Fibroblast of the aortic adventitia (primary cell): ENCODE measurements at places on chromosomes 4 and X. TPM values are rescaled to one million over a fixed set of nuclear protein-coding genes. Genes with fewer than 3 reads are reported as not detected.
A peak's percentile ranks its signal among the peaks of the same experiment; 100 is the strongest.

RADX gene
- 7.5 and 18.8 TPM in 2 replicates for total RNA-seq

TDO2 gene
- total RNA-seq = 1.5 and 1.8 TPM in 2 replicates

CCDC160 gene
- total RNA-seq = not detected in 2 replicates

ERCC6L gene
- total RNA-seq = 9.9 TPM in 1 of 2 replicates, not detected in the other

QRFPR gene
- total RNA-seq = not detected in 2 replicates

TCEAL9 gene
- 225 and 327 TPM in 2 replicates for total RNA-seq

DDIT4L gene
- total RNA-seq = 10.8 and 17.7 TPM in 2 replicates

XPNPEP2 gene
- 3.6 and 5.7 TPM in 2 replicates for total RNA-seq

NDST4 gene
- not detected in 2 replicates for total RNA-seq

GAGE2A gene
- total RNA-seq = not detected in 2 replicates

DNA sequence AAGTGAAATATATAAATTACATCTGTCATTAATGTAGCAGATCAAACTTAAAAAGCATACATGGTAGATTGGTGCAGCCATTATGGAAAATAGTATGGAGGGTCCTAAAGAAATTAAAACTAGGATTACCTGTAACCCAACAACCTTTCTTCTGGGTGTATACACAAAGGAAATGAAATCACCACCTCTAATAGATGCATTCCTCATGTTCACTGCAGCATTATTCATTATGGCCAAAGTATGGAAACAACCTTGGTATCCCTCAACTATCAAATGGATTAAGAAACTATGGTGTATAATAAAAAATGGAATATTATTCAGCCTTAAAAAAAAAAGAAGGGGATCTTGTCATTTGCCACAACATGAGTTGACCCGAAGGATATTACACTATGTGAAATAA, 13.7 kb downstream of the WDFY3 start:
- no peak for DNase-seq

- DNase-seq = no peak
These were observed 88.9 kb downstream of the JAKMIP1 start for GRCh38 chr4:6111354-6111960.

GRCh38 chr4:38791010-38791409, 8.2 kb upstream of the TLR10 start:
- DNase-seq = no peak

DNA sequence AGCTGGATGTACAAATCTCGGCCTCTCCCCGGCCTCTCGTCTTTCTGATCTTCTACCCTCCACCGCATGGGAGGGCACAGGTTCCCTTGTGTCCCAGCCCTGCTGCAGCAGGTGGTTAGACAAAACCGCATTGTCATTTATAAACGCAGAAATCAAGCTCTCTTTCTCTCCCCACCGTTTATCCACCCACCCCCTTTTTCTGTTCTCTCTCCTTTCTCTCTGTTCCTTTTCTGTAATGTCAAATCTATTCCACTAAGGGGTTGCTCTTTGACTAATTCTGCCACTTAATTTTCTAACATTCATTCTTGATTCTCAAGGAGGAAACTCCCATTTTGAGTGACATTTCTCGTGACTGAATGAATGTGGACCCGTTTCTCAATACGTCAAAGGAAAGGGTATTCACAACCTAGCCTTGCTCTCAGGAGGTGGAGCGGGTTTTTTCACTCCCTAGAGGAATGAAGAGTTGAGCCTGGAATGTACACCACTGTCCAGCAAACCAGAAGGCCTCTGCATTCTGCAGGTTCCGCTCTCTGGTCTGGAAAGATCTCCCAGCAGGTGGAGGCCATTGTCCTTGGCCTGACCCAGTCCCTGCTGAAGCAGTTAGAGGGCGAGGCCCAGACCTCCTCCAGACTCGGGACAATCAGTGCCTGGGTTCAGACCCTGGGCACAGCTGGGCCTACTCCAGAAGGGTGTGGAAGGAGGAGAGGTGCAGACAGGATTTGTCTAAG, 70.9 kb upstream of the ENPP6 start:
- no peak for DNase-seq

- DNase-seq = peak; percentile 13
These were observed 886 bp upstream of the NDST3 start for GRCh38 chr4:118033148-118034052.

- DNase-seq = no peak
These were observed 26.9 kb downstream of the AFF1 start for GRCh38 chr4:86961605-86962295.

DNA sequence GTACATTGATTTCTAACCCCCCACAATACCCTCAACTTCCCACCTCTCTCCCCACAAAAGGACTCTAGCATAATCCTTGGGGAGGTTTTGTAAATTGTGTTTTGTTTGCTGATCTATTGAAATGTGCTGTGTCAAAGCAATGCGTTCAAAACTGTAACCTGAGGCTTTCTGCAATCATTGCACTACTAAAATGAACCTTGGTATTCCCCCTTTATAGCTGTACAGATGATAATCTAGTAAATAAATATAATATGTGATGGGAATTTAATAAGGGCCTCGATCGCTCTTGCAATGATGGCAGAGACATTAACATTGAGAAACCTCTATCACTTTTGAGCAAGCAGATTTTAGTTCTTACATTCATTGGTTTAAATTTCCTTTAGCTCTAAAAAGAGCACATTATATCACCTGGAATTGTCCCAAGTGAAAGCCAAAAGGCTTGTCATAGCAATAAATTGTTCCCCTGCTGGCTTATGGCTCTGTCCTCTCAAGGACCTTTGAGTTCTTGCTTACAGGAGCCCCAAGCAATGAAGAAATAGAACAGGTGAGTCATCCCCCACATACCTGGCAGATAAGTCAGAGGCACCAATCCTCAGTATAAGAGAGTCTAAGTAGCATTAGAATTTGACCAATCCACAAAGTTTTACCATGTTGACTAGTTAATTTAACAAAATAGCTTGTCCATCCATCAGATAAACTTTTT, 18.4 kb upstream of the ACE2 start:
- DNase-seq = peak; percentile 5

GRCh38 chrX:154446430-154446829, 2.5 kb downstream of the FAM50A start:
- no peak for DNase-seq

DNA sequence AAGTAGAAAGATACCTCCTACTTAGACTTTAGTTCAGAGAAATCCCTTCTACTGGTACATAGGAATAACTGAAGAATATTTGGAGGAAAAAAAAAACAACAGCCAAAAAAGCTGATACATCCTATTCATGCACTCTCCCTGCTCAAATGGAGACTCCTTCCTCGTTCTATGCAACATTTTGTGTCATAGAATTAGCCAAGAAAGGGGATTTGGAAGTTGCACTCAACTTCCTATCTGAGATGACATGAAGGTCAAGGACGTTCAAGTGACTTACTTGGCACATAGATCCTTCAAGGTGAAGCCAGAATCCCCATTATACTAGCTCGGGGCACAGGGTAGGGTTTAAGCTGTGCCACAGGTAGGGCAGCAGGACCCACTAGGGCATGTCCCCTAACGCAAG, 56.2 kb upstream of the S100G start:
- DNase-seq = no peak

DNA sequence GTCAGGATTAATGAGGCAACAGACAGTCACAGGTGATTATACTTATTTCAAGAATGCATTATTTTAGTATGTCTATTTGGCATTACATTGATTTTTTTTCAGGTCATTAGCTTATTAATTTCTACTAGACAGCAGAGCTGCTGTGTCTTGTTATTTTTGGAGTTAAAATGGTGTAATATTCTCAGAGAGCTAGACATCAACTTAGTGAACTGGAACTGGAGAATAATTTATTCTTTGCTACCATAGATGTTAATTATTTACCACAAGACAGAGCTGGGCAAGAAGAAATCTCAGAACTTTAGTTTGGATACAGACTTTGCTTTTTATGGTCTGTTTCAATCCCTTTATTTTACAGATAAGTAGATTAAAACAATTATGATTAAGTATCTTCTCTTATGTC, 10.2 kb upstream of the HPGD start:
- DNase-seq = no peak

DNA sequence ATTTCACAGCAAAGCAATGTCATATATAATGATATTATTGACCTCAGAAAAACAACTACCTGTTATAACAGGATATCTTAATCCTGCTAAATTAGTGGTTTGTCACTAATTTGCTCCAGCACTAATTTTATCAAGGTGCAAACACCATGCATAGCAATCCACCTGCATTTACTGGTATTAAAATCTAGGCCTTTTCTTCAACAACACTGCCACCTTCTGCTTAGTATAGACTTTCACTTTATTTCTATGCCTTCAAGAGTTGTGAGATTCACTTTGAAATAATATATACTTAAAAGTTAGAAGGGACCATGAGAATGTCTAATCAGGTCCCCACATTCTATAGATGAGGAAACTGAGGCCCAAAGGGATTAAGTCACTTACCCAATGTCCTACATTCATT, 82.1 kb upstream of the IQCM start:
- peak; percentile 50 for DNase-seq

DNA sequence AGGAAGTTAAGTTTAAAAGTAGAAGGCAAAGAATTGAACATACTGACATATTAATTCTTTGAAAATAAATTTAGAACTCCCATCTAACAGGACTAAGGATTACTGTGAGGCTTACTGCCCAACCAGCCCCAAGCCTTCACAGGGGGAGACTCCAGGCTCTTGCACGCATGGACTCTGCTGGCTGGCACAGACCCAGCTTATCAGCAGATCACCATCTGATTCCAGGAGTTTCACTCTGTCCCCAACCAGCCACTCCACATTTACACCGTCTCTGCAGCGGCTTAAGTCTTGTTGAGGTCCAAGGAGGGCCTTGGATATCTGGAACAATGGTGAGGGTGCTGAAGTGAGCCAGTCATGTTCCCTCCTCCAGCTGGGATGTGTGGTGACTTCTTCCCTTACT, 16.4 kb upstream of the OTUD4 start:
- DNase-seq = no peak

DNA sequence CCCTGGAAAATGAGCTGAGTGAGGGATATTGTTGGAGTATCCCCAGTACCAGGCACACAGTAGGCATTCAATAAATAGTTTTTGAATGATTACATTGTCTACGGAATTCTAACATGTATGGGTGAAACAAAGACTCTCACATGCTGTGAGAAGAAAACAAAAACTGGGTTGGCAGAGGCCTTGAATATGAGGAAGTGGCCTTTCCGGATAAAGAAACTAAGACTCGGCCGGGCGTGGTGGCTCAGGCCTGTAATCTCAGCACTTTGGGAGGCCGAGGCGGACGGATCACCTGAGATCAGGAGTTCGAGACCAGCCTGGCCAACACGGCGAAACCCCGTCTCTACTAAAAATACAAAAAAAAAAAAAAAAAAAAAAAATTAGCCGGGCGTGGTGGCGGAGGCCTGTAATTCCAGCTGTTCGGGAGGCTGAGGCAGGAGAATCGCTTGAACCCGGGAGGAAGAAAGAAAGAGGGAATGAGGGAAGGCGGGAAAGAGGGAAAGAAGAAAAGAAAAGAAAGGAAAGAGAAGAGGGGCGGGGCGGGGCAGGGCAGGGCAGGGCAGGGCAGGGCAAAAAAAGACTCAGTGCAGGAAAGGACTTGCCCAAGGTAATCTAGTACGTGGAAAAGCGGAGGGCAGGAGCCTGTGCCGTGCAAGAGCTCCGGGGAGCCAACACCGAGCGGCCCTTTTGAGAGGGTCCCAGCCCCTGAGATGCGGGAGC, 689 bp upstream of the TMA16 start:
- DNase-seq = no peak

- DNase-seq = no peak
These were observed 134.5 kb upstream of the MBNL3 start for GRCh38 chrX:132623300-132623699.

DNA sequence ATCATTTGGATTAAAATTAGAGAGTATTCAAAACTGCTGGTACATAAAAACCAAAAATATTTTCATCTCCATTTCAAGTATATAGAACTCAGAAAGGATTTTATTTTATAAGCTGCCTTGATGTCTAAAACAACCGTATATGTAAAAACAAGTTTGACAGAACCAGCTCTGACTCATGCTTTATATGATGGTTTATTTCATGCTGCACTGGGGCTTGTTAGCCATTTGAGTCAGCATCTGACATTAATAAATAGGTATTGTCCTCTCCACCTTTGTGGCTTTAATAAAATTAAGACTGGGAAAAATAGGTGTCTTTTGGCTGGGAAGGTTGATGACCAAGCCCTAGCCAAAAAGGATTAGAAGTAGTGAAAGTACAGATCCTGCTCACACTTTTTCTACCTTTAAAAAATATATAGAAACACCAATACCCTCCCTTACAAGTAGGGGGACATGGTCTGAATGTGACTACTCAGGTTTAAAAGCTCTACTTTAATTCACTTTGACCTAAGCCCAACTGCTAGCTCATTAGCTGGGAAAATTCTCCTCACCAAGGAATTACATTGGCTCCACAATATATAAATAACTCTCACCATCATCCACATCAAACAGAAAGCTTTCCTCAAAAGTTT, 228.1 kb downstream of the ADAMTS3 start:
- DNase-seq = peak; percentile 21

- DNase-seq = no peak
These were observed 339.8 kb upstream of the GATB start for GRCh38 chr4:152100379-152101201.

GRCh38 chr4:84877051-84877833, 89.2 kb downstream of the WDFY3 start:
- peak; percentile 63 for DNase-seq

DNA sequence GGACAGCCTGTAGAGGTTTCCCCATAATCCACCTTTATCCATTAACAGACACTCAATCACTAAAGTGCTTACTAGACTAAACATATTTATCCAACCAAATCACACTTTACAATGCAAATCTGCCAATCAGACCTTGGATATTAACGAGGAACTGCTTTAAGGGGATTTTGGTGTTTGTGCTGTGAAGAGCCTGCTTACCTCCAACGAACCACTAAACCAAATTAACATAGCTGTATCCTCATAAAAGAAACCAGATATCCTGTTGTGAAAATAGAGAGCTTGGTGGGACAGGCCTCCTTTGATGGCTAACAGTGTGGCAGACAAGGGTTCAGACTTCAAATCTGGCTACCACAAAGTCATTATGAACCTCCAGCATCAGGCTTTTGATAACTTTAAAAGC, 252.6 kb upstream of the HAND2 start:
- DNase-seq = no peak

DNA sequence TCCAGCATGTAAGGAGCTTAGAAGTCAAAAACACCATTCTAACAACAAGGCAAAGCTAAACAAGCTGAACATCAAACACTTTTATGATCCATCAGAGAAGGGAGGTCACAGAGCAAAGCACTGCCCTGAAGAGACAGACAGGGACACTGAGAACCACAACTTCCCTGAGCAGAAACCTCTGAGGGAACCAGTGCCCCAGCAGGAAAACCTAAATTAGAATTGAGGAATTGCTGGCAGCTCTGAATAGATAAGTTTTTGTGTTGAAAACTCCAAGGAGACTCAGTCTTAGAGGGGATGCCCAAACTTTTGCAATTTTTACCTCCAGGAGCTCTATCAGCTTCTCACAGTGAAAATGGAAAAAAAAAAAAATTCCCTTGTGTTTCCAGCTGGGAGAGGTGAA, 83.0 kb upstream of the MAPK10 start:
- DNase-seq = peak; percentile 15

DNA sequence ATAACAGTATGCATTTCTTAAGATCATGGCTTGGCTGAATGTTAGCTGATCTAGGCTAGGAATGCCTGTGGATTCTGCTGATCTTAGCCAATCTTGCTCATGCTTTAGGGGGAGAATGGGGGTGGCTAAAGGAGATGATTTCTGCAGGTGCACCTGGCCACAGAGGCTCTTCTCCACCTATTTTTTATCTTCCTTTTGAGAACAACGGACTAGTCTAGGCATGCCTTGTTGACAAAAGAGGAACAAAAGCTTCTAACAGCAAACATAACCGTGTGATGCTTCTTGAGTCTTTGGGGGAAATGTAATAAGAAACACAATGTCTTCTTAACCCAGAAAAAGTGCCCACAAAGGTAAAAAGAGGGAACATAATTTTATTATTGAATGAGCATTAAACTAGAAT, 743.5 kb downstream of the ARAP2 start:
- no peak for DNase-seq
